ENCODE measurements at places on chromosomes 12 and 14. TPM values are rescaled to one million over a fixed set of nuclear protein-coding genes. Genes with fewer than 3 reads are reported as not detected.
A peak's percentile ranks its signal among the peaks of the same experiment; 100 is the strongest.

GRCh38 chr12:92193846-92194245 is 48.2 kb upstream of the BTG1 start:
- H3K27me3 ChIP-seq: no peaks in the 10 kb centered on the region
- DNase-seq: no peak
- no peaks in the 10 kb centered on the region for H3K36me3 ChIP-seq
- no peak overlapping the region for H3K27ac ChIP-seq
- H3K4me3 ChIP-seq: no peak overlapping the region

GRCh38 chr12:68844318-68844745 is 36.4 kb downstream of the MDM2 start:
- no peaks in the 10 kb centered on the region for H3K36me3 ChIP-seq
- no peaks in the 10 kb centered on the region for H3K4me1 ChIP-seq
- DNase-seq: no peak
- H3K27ac ChIP-seq: no peak overlapping the region
- no peak overlapping the region for H3K4me3 ChIP-seq

DNA sequence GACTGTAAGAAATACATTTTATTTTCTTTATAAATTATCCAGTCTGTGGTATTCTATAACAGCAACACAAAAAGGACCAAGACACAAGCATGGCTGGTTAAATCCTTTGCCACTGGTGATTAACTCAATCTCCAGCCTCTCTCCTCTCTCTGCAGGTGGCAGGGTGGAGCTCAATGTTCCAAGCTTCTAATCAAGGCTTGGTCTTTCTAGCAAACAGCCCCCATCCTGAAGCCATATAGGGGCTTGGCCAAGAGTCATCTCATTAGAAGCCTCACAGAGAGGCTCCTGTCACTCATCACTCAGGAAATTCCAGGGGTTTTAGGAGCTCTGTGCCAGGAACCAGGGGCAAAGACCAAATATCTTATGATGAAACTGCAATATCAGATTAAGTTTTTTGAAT is 12.0 kb downstream of the C12orf75 start:
- no peak for DNase-seq
- H3K27me3 ChIP-seq: no peaks in the 10 kb centered on the region
- H3K4me1 ChIP-seq: no peaks in the 10 kb centered on the region
- no peak overlapping the region for H3K27ac ChIP-seq
- H3K4me3 ChIP-seq: no peak overlapping the region
- no peaks in the 10 kb centered on the region for H3K36me3 ChIP-seq

- H3K4me3 ChIP-seq: no peak overlapping the region
- no peaks in the 10 kb centered on the region for H3K27me3 ChIP-seq
- H3K27ac ChIP-seq: no peak overlapping the region
- no peaks in the 10 kb centered on the region for H3K4me1 ChIP-seq
- H3K36me3 ChIP-seq: no peaks in the 10 kb centered on the region
- DNase-seq: no peak
These were observed 99.1 kb upstream of the SLCO1C1 start for GRCh38 chr12:20596061-20596460.

DNA sequence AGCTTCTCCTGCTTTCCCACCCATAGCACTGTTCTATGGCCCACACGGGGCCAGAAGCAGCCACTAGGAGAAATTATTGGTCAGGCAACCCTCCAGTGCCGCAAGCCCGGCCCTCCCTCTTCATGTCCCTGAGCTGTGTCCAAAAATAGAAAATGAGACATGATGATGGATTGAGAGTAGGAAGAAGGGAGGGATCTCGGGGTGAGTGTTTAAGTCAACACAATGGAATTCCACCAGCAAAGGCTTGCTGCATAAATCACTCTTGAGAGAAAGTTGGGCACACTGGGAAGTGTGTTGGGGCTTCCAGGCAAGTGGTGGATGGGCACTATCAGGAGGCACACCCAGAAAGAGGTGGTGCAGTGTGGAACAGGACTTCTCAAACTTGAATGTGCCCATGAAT is 94.2 kb downstream of the LLPH start:
- no peak overlapping the region for H3K4me3 ChIP-seq
- H3K27ac ChIP-seq: no peak overlapping the region
- H3K27me3 ChIP-seq: no peaks in the 10 kb centered on the region
- peak; percentile 21 for DNase-seq
- H3K4me1 ChIP-seq: no peaks in the 10 kb centered on the region

DNA sequence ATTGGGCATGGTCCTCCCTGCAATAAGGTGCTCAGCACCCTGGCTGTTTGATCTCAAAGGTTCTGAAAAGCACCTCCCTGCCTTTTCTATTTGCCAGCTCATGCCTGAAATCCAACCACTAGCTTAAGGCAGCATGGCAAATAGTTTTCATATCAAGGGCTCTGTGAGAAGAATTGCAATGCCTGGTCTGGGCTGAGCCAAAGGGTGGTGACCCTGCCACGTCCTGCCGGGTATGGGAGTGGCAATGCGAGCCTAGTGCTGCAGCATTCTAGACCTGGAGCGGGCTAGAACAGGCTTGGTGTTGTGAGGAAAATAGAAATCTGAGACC is 2.3 kb upstream of the SCNN1A start:
- H3K4me3 ChIP-seq: no peak overlapping the region
- H3K36me3 ChIP-seq: no peaks in the 10 kb centered on the region
- H3K27me3 ChIP-seq: no peaks in the 10 kb centered on the region

DNA sequence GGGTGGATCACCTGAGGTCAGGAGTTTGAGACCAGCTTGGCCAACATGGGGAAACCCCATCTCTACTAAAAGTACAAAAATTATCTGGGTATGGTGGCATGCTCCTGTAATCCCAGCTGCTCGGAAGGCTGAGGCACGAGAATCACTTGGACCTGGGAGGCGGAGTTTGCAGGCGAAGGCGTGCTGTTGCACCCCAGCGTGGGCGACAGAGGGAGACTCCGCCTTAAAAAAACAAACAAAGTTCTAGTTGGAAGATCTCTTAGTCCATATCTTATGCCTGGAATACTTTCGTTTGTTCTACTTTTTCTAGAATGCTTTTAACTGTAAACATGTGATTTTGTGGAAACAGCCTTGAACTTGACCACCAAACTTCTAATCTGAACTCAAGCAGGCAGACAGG is 38.7 kb downstream of the PPHLN1 start:
- no peak for DNase-seq
- no peaks in the 10 kb centered on the region for H3K27me3 ChIP-seq
- H3K4me3 ChIP-seq: no peak overlapping the region

DNA sequence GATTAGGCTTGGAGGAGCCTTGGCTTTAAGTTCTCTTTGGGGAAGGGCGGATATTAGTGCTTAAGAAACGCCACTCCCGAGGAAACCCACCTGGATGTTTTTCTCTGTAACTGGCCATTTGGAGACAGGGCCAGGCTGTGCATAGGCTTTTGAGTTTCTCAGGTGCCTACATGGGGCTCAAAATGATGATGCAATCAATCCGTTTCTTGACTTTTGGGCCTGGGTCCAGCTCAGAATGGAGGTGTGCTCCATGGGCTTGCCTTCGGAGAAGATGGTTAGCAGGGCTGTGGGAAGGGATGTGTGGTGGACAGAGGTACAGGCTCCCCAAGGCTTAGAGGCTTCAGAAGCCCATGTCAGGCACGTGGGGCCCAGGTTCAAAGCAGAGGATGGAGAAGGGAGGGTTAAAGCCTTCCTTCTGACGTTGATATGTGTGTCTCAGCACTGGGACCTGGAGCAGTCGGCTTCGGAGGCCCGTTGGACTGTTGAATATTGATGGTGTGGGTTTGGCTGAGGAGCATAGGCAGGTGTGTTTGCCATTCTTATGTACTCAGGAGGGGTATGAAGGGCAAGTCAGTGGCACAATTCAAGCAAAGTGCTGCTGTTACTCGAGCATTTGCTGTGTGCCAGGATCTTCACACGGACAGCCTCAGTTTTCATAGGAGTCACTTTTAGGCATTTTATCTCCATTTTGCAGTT is 82.8 kb downstream of the SLC25A47 start:
- no peak for DNase-seq
- H3K27me3 ChIP-seq: no peaks in the 10 kb centered on the region
- no peak overlapping the region for H3K27ac ChIP-seq
- no peak overlapping the region for H3K4me3 ChIP-seq

- peak overlapping the region; percentile 10 for H3K27ac ChIP-seq
- H3K4me1 ChIP-seq: no peaks in the 10 kb centered on the region
- H3K4me3 ChIP-seq: no peak overlapping the region
- no peaks in the 10 kb centered on the region for H3K27me3 ChIP-seq
These were observed 19.3 kb downstream of the CPM start for GRCh38 chr12:68913682-68914081.

- H3K4me1 ChIP-seq: no peaks in the 10 kb centered on the region
- H3K36me3 ChIP-seq: no peaks in the 10 kb centered on the region
- no peak for DNase-seq
- H3K27me3 ChIP-seq: no peaks in the 10 kb centered on the region
These were observed 954 bp downstream of the HAUS4 start for GRCh38 chr14:22955702-22956569.

DNA sequence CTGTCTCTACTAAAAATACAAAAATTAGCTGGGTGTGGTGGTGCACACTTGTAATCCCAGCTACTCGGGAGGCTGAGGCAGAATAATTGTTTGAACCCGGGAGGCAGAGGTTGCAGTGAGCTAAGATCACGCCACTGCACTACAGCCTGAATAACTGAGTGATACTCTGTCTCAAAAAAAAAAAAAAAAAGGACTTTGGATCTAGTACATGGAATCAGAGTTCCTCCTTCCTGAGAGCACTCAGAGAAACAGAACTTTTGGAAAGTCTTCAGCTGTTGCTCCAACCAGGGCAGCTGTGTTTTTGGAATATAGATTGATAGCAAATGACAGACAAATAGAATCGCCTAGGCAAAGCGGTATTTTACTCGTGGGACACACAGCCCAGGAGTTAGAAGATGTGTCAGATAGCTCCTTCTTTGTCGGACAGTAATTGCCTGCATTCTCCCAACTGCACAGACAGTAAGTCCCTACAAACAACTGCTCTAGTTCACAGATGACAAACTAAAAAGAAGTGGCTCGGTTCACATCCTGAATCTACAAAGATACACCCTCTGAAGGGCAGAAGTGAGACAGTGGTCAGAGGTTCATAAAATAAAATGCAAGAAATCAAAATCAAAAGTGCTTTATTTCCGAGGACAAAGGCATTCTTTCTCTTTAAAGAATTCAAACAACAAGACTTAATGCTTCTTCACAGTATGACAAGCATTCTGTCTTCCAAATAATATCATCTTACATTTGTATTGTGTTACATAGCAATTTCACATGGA is 17.1 kb upstream of the NEK9 start:
- H3K4me3 ChIP-seq: no peak overlapping the region
- no peak for DNase-seq
- no peak overlapping the region for H3K27ac ChIP-seq
- H3K4me1 ChIP-seq: peaks cover 5% of the 10 kb centered on the region

DNA sequence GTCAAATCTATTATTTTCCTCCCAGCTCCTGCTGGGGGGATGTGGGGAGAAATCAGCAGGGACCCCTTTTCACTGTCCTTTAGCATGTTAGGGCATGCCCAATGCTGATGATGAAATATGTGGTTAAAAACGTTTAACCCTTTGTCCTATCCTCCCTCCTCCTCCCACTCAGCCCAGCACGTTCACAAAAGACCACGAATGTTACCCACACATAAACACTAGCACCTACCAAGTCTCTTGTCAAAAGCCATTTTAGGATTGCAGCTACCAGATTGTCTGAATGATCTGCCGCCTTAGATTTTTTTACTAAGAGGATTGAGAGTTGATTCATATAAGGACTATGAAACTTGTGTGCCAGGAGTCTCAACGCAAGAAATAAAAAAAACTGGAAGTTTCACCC is 70.4 kb downstream of the TBK1 start:
- H3K27ac ChIP-seq: no peak overlapping the region
- no peaks in the 10 kb centered on the region for H3K36me3 ChIP-seq
- no peaks in the 10 kb centered on the region for H3K27me3 ChIP-seq
- DNase-seq: no peak

- no peaks in the 10 kb centered on the region for H3K4me1 ChIP-seq
- no peak overlapping the region for H3K27ac ChIP-seq
- no peak for DNase-seq
- no peaks in the 10 kb centered on the region for H3K27me3 ChIP-seq
- no peaks in the 10 kb centered on the region for H3K36me3 ChIP-seq
These were observed 164.8 kb upstream of the NRXN3 start for GRCh38 chr14:78005325-78005724.

GRCh38 chr12:116426391-116427136 is 132.6 kb upstream of the MAP1LC3B2 start:
- peaks cover 9% of the 10 kb centered on the region for H3K4me1 ChIP-seq
- H3K27ac ChIP-seq: peak overlapping the region; percentile 78
- H3K36me3 ChIP-seq: no peaks in the 10 kb centered on the region
- peak; percentile 91 for DNase-seq
- H3K27me3 ChIP-seq: no peaks in the 10 kb centered on the region

DNA sequence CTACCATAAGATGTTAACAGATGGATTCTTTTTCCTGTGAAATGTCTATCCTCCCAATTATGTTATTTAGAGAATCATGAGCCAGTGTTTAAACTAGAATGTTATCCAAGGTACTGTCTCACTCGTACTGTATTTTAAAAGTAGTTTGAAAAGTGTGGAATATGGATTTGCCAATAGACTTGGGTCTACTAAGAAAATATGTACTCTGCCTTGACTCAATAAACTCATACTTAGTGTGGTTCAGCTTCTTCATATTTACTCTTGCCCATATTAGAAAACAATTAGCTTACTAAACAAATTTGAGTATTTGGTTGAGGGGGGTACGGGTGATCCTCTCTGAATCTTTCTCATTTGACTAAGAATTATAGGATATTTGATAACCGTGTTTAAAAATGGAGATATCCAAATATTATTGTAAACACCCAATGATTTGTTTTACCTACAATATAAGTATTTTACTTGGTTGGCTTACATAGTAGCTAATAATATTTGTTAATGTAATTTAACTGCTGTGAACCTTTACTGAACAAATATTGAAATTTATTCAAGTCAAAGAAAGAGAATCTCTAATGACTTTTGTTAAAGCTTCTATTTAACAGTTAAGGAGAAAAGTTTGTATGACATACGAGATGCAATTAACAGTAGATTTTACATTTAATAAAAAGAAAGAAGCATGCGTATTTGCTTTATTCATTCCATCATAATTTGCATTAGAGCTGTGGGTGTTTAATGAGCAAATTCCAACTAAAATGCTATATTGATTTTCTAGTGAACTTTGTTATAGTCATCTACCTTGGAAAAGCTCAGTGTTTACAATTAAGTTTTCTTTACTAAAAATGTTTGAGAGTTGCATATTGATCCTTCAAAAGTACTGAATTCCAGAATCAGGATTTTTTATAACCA is 81.2 kb downstream of the MIPOL1 start:
- H3K27me3 ChIP-seq: no peaks in the 10 kb centered on the region
- H3K4me3 ChIP-seq: no peak overlapping the region
- no peak overlapping the region for H3K27ac ChIP-seq
- no peaks in the 10 kb centered on the region for H3K4me1 ChIP-seq
- H3K36me3 ChIP-seq: no peaks in the 10 kb centered on the region

PELI2 gene
- total RNA-seq: 17.5 TPM

CMTM5 gene
- total RNA-seq: 6.5 TPM

GAS2L3 gene
- total RNA-seq: 2.5 TPM

CEP128 gene
- total RNA-seq: 29.8 TPM

RNASE7 gene
- not detected for total RNA-seq

PRB2 gene
- not detected for total RNA-seq

KRT83 gene
- total RNA-seq: not detected
